ENCODE measurements at places on chromosomes 7 and 10.

- no peak for DNase-seq
Measured at GRCh38 chr7:55534262-55534915, 37.9 kb downstream of the VOPP1 start.

GRCh38 chr7:13822678-13823077 lies 166.8 kb downstream of the ETV1 start:
- DNase-seq, result no peak

DNA sequence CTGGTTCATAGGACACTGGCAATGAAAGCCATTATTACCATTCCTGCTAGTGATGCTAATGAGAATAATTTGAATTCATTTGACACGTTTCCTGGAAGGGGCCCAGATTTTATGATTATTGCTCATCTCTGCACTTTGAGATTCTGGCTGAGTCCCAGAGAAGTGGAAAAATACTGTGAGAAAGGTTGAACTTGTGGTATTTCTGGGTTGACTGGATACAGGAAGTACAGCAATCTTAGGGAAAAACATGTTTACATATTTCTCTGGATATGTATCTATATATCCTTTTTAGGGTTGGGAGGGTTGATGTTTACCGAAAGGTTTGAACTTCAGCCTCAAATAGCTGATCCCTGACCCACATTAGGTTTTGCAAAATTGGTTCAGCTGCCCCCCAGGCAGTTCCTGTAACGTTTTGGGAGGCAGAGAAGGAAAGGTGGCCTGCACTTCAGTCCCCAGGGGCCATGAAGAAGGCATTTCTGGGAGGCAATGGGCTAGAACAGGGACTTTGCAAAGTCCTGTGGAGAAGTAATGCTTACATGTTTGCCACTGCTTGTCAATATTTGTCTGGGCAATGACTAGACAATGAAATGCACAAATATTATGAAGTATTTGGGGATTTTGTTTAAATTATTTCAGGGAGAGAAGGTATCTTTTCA lies 253.7 kb upstream of the PITRM1 start:
- no peak for DNase-seq

DNA sequence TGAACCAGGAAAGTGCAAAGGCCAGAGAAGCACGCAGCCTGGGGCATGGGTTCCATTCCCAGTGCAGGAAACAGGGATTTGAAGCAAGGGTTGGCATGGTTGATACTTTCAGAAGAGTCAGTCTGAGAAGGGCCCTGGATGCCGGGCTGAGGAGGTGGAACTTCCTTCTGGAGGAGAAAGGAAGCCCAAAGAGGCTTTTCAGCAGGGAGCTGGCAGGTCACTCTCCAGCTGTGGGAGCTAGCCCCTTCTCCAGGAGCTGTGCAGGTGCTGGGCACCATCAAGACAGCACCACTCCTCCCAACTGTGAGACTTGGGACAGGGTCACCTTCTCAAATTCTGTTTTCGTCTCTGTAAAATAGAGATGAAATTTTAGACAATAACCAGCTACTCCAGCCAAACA lies 169.8 kb downstream of the ZNF248 start:
- DNase-seq, result no peak

GRCh38 chr10:45433716-45434469 lies 59.9 kb downstream of the ALOX5 start:
- DNase-seq, result no peak

Data from suprapubic skin (tissue), 4 donors.